Activated CD8-positive, alpha-beta memory T cell treated with anti-CD3 and anti-CD28 coated beads, Interleukin-2, amount 10 ng/mL, durations not matched to agents 7 days and 5 days (primary cell): ENCODE measurements at places on chromosomes 12 and 14.

DNA sequence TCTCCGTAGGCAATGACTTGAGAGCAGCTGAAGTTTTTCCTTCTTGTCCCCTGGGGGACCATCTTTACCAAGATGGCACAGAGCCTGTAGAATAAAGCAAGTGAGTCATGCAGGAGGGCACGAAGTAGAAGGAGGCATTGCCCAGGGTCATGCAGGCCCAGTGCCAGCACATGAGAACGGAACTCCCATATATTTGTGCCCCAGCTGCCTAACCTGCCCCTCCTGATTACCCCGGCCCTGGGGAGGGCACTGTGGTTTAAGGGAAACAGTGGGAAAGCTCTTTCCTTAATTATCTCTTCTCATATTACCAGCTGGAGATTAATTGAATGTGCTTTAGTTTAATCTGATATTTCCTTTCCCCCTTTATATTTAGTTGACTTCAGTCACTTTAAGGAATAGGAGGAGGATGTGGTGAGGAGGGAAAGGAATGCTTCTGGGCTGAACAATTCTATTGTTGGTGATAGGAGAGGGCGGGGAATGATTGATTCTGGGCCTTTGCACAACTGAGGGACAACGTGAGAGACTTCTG lies 51.9 kb downstream of the RASSF8 start:
- DNase-seq, result no peak

- no peak for DNase-seq
Observed at GRCh38 chr14:54649056-54649455, 82.1 kb downstream of the SAMD4A start.

DNA sequence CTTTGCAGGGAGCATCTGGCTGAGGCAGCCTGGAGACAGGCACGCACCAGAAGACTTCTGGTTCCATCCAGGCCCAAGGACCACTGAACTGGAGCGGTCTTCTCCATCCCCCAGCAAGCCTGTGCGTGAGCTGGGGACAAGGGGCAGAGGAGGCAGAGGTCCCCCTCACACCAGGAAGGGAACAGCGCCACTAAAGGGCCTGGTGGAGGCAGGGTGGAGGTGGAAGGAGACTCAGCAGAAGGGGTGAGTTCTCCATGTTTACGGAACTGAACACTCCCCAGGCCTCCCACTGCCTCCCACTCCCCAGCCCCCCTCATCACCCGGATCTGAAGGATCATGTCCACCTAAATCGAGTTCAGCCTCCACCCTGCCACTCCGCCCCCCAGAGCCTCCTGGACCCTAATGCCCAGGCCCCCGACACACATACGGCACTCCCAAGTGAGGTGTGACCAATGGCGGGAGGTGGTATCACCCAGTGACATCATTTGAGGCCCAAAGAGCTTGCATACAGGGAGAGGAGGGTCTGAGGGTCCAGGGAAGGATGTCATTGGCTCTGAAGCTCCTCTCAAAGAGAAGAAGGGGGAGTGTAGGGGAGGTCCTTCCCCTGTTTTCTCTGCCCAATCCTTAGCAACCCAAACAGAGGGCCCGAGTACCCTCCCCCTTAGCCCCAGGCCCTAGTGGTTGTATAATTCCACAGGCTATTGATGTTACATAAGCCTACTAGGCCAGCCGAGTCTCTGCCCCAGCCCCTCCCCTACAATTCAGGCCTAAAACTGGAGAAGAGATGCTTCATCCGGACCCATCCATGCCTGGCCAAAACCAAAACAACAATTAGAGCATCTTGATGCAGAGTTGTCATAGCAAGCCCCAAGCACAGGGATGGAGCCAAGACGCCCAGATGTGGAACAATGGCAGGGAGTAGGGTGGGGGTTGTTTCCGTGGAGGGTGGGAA lies 1.0 kb downstream of the FAIM2 start:
- DNase-seq, result no peak

DNA sequence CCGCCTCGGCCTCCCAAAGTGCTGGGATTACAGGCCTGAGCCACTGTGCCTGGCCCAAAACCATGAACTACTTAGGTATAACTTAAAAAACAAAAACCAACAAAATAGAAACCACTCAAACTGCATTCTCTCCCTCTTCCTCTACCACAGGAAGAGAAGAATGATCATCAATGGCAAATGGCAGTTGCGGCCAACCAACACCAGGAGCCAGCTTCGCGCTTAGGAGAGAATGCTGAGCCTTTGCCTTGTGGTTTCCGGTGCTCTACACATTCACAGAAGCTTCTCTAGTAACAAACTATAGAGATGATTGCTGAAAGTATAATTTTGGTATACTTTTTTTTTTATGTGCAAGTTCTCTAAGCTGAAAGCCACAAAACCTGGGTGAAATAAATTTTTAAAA lies 17.1 kb downstream of the CATSPERB start:
- peak; percentile 81 for DNase-seq

DNA sequence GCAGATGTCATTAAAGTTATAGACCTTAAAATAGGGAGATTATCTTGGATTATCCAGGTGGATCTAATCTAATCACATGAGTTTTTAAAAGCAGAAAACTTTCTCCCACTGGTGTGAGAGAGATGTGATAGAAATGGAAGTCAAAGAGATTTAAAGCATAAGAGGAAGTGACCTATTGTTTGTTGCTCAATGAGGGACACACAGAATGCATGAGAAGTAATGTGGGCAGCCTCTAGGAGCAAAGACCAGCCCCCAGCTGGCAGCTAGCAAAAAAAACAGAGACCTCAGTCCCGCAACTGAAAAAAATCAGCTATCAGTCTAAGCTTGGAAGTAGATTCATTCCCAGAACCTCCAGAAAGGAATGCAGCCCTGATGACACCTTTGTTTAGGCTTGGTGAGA lies 24.6 kb upstream of the ANP32D start:
- DNase-seq, result no peak

GRCh38 chr12:116138364-116138763 lies 139.1 kb downstream of the MED13L start:
- no peak for DNase-seq

DNA sequence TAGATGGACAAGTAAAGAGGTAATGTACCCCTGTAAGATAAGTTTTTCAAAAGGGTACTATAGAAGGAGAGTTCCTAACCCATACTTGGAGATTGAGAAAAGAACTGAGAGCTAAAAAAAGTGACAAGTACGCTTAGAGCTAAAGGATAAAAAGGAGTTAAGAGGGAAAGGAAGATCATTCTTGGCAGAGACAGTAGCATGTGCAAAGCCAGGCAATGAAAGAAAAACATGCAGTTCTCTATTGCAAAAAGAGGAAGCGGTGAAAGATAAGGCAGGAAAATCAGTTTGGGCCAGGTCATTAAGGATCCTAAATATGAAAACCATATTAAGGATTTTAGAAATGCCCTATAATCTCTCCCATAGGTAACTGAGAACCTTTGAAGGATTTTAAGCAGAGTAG lies 500.4 kb upstream of the GARIN6 start:
- no peak for DNase-seq

GRCh38 chr14:77603654-77604255 lies 12.7 kb downstream of the SPTLC2 start:
- no peak for DNase-seq

DNA sequence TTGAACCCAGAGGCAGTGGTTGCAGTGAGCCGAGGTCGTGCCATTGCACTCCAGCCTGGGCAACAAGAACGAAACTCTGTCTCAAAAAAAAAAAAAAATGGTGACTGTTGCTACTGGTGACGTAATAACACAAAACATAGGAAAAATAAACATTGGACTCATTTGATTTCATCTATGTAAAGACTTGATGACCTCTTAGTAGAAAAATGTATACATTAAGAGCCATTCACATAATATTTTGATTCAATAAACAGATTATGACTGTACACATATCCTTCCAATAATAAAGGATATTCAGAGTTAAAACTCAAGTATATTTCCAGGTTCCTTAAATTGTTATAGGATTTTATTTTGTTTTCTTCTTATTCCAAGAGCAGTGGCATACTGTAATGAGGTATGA lies 65.7 kb upstream of the AEBP2 start:
- DNase-seq, result no peak

DNA sequence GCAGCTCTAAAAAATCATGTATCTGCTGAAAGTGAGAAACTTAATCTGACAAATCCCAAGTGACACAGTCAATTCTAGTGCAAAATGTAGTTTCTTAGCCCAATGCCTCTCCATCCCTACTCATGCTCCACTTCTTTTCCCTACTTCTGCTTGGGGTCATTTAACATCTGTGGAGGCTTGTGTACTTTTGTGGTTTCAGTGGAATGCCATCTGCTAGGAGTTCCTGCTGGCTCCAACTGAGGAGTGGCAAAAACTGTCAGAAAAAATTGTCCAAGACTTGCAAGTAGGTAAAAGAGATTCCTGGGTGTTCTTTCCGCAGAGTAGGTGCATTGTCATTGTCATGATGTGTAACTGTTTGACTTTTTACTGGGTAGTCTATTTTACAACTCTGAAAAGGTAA lies 12.5 kb upstream of the AVPR1A start:
- no peak for DNase-seq

- DNase-seq, result no peak
Observed at GRCh38 chr12:44019118-44019517, 183.2 kb downstream of the TMEM117 start.

- DNase-seq, result no peak
Observed at GRCh38 chr12:92396647-92397252, 251.1 kb upstream of the BTG1 start.

GRCh38 chr14:22282949-22283348 lies 306.1 kb downstream of the DAD1 start:
- DNase-seq, result no peak

DNA sequence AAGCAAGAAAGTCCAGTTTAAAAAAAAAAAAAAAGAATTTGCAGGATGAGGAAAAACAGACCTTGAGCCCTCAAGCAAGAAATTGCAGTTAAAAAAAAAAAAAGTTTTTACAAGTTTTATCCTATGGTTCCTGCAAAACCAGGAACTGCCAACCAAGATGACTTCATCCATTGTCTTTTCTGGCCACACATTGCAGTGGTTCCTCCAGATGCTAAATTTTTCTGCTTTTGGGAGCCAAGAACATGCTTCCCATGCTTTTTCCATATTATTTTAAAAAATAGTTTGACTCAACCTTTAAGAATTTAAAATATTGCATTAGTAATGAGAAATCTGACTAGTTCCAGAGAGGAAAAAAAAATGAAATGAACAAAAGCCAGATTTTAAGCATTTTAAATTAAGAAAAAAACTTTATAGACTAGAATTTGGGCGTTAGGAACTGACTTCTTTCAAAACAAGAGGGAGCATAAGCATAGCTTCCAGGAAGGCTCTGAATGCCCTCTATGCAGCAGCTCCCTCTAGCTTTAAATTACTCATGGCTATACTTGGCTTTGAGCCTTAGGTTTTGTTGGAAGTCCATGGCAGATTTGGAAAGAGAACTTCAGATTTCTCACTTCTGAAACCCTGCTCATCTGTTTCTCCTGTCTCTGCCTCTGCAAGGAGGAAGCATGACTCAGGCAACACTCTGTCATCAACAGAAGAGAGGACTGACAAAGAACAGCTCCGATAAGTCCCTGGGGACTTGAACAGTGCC lies 124.5 kb downstream of the GPR65 start:
- no peak for DNase-seq

DNA sequence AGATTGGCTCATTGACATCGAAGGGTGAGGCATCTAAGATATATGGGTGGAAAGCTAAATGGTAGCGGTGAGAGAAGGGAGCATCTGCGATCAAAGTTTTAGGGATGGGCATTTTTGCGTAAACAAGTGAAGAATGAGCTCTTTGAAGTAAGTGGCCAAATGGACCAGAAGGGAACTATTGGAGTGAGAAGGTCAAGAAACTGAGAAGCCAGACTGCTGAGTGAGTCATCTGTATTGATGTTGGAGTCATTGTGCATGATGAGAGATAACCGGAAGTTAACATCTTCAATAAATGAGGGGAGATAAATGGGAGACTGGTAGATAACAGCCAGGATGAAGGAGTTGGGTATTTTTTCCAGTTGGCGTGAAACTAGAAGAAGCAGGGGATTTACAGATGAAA lies 271.9 kb upstream of the PDE3A start:
- DNase-seq, result no peak

DNA sequence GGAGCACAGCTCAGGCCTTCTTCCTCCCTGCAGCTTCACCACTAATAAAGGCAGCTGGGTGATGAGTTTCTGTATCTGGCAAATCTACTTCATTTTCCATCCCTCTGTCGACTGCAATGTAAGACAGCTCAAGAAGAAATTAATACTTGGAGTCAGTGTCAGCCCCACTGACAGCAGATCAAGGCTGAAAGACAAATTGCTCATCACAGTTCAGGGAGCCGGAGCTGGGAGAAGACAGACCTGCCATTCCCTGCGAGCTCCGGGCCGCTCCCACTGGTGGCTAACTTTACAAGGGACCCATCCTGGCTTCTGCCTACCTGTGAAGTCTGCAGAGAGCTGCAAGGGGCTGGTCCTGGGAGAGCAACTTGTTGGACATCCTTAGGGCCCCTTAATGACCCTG lies 49.8 kb downstream of the CCDC60 start:
- no peak for DNase-seq

DNA sequence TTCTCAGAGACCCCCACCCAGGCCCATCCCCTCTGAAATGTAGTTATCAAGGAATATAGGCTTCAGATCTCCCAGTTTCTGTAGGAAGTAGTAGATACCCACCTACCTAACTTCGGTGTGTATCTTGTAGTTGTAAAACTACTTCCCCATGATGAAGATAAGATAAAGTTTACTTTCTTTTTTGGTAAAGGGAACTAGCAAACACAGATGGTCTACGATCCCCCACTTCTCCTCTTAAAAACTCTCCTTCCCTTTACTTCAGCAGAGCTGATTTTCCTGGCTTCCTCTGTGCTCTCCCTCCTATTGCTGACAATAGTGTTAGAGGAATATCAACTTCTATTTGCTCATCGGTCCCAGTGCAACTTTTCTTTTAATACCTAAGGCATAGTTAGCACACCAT lies 395.2 kb downstream of the RPL10L start:
- DNase-seq, result no peak

DNA sequence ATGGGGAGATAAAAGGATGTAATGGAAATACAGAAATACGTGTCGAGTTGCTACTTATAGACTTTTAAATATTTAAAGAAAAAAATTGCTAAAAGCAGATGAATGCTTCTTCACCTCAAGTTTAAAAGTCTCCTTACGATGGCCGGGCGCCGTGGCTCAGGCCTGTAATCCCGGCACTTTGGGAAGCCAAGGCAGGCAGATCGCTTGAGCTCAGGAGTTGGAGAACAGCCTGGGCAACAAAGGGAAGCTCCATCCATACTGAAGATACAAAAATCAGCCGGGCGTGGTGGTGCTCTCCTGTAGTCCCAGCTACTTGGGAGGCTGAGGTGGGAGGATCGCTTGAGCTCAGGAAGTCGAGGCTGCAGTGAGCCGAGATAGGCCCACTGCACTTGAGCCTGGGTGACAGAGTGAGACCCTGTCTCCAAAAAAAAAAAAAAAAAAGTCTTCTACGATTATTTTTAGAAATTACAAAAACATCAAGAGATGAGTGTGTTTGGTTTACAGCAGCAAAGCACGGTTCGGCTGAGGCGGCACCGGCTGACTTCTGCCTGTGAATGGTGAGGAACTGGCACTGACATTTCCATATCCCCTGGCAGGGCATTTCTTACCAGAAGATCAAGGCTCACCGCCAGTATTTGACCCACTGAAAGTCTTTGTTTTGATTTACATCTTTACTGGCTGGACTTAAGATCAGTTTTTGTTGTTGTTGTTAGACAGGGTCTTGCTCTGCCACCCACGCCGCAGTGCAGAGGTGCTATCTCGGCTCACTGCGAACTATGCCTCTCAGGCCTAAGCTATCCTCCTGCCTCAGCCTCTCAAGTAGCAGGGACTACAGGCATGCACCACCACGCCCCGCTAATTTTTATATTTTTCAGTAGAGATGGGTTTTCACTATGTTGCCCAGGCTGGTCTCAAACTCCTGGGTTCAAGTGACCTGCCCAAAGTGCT lies 3.9 kb upstream of the MTA1 start:
- no peak for DNase-seq

GRCh38 chr12:46723629-46724419 lies 102.0 kb downstream of the SLC38A4 start:
- DNase-seq, result no peak

GRCh38 chr12:49970658-49971057 lies 2.1 kb upstream of the AQP6 start:
- no peak for DNase-seq
